Uterus (tissue), 4 donors: ENCODE measurements at places on chromosomes 5 and 9. TPM values are rescaled to one million over a fixed set of nuclear protein-coding genes. Genes with fewer than 3 reads are reported as not detected.
A peak's percentile ranks its signal among the peaks of the same experiment; 100 is the strongest.

- DNase-seq, result peak; percentile 20
These were observed 88.7 kb downstream of the BASP1 start for GRCh38 chr5:17305964-17306725.

DNA sequence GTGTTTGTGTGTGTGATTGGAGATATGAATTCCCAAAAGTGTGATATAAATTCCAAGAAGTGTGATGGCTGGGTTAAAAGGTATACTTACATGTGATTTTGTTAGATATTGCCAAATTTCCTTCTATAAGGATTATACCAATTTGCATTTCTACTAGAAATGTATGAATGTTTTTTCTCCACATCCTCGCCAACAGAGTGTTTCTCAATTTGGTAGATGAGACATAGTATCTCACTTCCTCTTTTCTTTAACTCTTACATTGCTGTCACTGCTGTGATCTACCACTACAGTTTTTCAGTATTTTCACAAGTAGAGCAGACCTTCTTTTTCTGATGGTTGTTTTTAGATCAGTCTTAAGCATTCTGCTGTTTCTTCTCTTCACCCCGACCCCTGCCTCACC, 111.3 kb downstream of the FER start:
- DNase-seq, result no peak

GRCh38 chr5:38420691-38421390, 135.6 kb downstream of the LIFR start:
- DNase-seq, result peak; percentile 48

DNA sequence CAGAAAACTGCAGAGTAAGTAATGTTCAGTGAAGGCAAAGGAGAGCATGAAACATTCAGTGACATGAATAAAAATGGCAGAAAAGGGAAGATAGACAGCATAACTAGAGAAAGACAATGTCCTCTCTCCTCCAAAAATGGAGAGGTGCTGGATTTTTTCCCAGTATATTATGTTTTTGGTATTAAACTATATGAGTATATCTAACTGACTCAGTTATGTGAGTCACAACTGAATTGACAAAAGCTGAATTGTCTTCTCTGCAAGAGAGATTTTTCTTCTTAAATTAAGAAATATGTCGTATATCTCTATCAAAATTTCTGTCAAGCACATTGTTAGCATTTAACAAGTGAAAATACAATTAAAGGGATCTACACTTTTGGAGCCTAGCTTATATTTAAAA, 375.1 kb downstream of the CHSY3 start:
- DNase-seq, result no peak

DNA sequence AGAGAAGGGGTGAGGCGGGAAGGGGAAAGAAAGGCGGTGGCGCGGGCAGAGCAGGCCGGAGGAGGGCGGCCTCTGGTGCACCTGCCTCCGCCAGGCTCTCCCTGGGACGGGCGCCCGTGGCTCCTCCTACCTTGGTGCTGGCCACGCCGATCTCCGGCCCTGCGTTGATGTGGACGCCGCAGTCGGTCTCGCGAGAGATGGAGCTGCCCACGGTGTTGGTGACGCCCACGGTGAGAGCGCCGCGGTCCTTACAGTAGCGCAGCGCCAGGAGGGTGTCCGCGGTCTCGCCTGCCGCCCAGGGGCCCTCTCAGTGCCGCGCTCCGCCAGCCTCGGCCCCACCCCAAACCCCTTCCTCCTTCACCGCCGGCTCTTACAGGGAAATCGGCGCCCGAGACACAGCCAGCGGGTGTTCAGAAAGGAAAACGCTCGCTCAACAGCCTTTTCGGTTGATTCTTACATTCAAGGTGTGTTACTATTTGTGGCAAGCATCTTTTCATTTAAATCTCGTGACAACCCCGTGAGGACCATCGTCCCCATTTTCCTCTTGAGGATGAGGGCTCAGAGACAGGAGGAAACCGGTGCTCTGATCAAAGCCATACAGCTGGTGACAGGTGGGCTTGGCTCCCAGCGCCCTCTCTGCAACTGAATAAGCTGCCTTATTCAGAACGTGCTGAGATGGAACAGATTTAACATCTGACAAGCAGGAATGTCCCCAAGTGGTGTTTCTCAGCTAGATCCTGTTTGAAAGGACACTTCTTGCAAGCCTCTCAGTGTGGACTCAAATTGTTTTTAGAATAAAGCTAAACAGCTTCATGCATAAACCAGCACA, 22.0 kb upstream of the MAPK9 start:
- DNase-seq, result no peak

GRCh38 chr9:133870598-133871595, 121.2 kb downstream of the VAV2 start:
- DNase-seq, result no peak

DNA sequence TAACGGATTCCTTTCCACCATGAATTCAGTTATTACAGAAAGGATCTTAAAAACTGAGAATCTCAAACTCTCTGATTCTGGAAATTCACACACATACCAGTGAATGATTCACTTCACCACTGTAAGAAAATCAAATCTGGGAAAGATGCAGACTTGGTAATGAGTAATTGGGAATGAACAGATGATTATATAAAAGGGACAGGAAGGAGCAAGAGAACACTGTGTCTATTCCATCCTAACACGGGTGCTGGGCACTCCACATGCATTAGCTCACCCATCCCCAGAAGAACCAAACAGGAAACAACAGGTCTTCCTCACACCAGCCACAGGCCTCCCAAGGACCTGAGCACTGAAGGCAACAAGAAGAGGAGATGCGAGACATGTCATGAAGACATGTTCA, 74.8 kb upstream of the ZNF622 start:
- DNase-seq, result no peak

DNA sequence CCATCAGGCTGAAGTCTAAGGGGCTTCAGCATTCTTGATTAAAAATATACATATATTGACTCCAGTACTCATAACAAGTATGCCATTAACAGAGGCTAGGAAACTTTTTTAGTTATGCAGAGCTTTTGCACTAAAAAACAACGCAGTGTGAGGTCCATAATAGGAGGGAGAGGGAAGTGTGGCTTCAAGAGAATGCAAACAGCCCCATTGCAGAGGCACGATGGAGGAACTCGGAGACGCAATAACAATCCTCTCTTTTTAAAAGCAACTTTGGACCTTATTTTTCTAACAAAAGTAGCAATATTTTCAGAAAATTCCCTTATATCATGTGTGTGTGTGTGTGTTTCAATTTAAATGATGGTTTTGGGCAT, 150.0 kb upstream of the PTCH1 start:
- DNase-seq, result no peak

DNA sequence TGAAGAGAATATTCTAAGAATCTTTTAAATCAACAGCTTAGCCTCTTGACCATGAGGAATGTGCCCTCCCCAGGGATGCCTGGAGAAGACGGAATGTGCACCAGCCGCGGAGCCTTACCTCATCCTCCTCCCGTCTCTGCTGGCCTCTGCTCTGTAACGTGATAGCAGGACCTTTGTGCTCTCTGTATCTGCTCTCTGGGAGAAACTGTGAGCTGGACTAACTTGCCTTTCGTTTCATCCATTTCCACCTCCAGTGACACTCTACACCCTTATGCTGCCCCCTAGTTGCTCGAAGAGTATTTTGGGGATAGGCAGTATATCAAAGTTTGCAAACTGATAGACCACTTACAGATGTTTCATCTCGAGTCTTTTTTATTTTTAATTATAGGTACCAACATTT, 141.4 kb downstream of the NPR3 start:
- DNase-seq, result no peak

GRCh38 chr9:136644593-136645351, 17.9 kb upstream of the EGFL7 start:
- peak; percentile 67 for DNase-seq

- DNase-seq, result no peak
These were observed 9.0 kb upstream of the PHF2 start for GRCh38 chr9:93567271-93567959.

- no peak for DNase-seq
These were observed 337.3 kb upstream of the RFX3 start for GRCh38 chr9:3863111-3863528.

- DNase-seq, result no peak
These were observed 19.9 kb downstream of the CDH10 start for GRCh38 chr5:24624872-24625271.

- DNase-seq, result no peak
These were observed 22.2 kb downstream of the JAKMIP2 start for GRCh38 chr5:147760086-147760875.

DNA sequence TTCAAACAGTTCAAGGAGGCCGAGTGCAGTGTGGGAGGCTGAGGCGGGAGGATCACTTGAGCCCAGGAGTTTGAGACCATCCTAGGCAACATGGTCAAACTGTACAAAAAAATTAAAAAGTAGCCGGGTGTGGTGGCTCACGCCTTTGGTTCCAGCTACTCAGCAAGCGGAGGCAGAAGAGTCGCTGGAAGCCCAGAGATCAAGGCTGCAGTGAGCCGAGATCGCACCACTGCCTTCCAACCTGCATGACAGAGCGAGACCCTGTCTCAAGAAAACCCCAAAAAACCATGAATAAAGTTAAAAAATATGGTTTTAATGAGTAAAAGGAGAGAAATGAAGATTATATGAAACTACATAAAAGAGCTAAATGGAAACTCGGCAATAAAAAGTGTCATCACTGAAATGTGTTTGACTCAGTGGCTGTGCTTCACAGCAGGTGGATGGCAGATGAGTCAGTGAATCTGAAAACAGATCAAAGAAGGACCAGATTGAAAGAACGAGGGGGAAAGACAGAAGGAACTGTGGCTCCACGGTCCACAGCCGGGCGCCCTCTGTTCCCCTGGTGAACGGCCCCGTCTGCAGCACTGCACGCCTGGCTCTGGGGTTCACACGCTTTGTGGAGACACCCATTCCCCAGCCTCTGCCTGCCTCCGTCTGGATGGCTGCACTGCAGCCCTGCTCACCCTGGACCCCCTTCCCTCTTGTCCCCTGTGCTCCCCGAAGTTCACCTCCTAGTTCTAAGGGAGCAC, 25.1 kb downstream of the EXD3 start:
- DNase-seq, result no peak

- DNase-seq, result no peak
These were observed 12.3 kb upstream of the C5orf24 start for GRCh38 chr5:134833340-134834032.

DNA sequence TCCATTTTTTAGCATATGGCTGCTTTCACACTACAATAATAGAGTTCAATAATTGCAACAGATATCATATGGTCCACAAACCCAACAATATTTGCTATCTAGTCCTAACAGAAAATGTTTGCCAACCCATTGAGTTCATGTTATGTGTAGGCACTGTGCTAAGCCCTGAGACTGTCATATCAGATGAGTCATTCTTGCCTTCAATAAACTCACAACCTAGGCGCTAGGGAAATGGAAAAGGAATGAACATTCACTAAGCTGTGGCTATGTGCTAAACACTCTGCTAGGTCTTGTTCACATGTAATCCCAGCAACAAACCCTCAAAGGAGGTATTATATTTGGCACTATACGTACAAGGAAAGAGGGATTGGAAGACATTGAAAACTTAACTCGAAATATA, 8.4 kb upstream of the TIMD4 start:
- no peak for DNase-seq

- DNase-seq, result no peak
These were observed 467 bp upstream of the SMIM32 start for GRCh38 chr5:136193322-136193935.

DNA sequence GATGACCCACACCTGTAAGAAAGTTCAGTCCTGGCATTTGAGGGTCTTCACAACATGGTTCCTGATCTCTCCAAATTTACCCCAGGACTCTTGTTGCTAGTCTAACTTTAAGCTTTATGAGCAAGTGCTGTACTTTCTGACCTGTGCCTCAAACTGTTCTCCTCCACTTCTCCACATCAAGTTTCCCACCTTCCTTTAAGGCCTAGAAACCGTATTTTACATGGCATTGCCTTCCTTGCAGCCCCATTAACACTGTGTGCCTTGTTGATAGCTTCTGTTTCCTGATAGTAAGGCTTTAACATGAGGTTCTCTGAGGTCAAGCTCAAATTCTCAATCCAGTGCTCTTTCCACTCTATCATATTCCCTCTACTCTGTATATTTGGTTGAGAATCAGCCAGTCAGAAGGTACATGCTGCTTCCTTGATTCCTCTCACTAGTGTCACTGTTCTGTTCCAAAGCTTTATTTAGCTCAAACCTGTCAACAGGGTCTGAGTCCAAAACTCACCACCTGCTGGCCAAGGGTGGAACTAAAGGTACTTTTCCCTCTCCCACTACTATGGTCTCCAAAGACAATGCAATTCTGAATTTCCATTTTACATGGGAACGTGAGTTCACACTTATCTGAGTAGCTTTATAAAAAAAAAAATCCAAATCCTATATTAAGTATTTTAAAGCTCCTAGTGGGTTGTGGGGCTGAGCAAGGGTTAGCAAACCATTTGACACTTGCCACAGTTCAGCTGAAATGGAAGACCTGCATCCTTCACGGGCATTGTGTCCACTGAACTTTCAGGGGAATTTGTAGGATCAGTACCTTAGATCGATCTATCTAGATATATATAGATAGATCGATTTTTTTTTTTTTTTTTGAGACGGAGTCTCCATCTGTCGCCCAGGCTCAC, 21.1 kb downstream of the VCP start:
- peak; percentile 43 for DNase-seq

DNA sequence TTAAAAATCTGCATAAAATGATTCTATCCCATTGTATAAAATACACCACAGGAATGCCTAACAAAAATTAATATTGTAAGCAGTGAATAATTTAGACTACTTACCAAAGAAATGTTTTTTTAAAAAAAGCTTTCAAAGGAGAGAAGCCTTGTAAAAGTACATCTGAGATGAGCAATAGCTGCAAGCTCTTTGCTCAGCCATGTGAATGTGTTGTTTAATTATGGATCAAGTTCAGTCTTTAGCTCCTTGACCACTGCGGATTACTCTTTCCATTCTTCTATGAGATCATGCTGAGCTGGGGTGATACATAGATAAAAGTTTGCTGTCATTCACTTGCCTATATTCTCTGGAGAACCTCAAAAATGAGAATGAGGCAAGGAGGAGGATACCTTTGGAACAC, 782.4 kb upstream of the ZNF608 start:
- no peak for DNase-seq

DNA sequence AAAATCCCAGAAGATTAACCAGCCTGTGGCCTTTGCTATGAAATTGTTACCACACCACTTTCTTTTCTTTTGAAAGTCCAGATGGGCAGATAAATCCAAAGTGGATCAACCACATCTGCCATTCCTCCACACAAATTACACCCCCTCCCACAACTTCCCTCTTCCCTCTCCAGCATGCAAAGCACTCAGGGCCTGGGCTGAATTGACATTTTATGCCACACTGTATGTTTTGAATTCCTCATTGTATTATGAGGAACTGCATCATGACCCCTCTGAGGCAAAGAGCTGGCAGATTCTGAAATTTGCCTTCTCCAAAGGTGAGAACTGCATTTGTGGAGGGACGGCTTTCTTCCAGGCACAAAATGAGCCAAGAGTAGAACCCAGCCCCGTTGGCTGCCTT, 589.2 kb upstream of the KLF4 start:
- no peak for DNase-seq

GRCh38 chr9:125133403-125134329, 9.7 kb downstream of the SCAI start:
- no peak for DNase-seq

- DNase-seq, result no peak
These were observed 12.5 kb upstream of the HABP4 start for GRCh38 chr9:96437454-96437853.

Gene ZNF883
- 6.6 TPM for total RNA-seq

Gene JAK2
- 38.9 TPM for total RNA-seq

Gene CDKN2B
- 0.83 TPM for total RNA-seq

Gene PCDHGB1
- total RNA-seq, result 4.4 TPM

Gene PCA3
- total RNA-seq, result 0.43 TPM

Gene KIAA0825
- 34.6 TPM for total RNA-seq

Gene CDH10
- 12.0 TPM for total RNA-seq

Gene CCIN
- total RNA-seq, result 0.26 TPM

Gene COMMD10
- 64.1 TPM for total RNA-seq

Gene GRIN3A
- total RNA-seq, result not detected

Gene CXCL14
- 4.4 TPM for total RNA-seq

Gene UNC13B
- total RNA-seq, result 37.1 TPM

Gene COL27A1
- 52.9 TPM for total RNA-seq
